HS-27A (cell line): ENCODE measurements at places on chromosomes 2 and 18.

GRCh38 chr18:58140387-58141325, 96.6 kb downstream of the NEDD4L start:
- no peak for DNase-seq

DNA sequence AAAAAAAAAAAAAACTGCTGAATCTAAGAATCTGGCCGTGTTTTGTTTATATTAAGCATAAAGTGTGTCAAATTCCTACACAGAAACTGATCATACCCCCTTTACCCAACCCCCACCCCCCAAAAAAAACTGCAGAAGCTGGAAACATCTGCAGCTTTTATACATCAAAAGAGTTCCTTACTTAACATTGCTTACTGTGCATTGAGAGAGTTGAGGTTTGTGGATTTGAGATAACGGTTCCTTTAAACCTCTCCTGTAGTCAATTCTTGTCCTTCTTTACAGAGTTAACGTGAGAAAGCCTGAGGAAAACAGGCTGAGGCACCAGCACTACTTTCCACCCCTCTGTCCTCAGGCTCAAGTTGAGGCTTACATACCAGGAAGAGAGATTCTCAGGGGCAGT, 34.5 kb downstream of the FRZB start:
- no peak for DNase-seq

DNA sequence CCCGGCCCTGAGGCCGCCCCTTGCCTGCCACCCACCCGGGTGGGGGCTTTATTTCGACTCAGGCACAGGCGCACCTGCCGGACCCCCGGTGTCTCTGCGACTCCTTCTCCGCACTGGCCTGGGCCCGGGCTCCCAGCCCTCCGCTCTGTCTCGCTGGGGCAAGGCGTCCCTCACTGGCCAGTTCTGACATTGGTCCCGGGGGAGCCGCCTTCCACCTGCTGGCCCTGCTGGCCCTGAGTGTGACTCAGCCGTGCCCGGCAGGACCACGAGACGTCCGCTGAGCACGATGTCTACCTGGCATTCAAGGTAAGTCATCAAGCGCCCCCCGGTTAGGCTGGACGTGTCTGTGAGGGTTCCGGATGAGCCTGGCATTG, 131.5 kb upstream of the CTDP1 start:
- DNase-seq = no peak

GRCh38 chr2:186637497-186637800, 47.6 kb downstream of the ITGAV start:
- DNase-seq = no peak

- no peak for DNase-seq
Observed at GRCh38 chr18:2536063-2536462, 35.2 kb downstream of the METTL4 start.
